ENCODE measurements at places on chromosomes 11 and 22. TPM values are rescaled to one million over a fixed set of nuclear protein-coding genes. Genes with fewer than 3 reads are reported as not detected.

Gene KRTAP5-8
- total RNA-seq: not detected

DNA sequence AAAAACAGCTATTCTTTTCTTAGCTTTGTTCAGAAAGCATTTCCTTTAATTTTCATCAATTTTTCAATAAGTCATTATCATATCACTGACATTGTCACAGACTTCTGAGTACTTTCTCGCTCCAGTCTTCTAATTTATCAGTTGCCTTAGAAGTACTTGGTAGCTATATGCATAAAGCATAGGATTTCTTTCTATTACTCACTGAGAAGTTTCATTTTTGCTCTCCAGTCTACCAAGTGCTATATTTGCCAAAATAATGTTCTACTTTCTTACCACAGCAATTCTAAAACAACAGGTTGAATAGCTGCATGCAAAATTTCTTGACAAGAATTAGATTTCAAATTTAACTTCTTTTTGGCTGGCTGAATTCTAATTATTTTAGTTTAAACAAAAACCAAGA, 116.3 kb downstream of the STK33 start:
- DNase-seq: no peak

DNA sequence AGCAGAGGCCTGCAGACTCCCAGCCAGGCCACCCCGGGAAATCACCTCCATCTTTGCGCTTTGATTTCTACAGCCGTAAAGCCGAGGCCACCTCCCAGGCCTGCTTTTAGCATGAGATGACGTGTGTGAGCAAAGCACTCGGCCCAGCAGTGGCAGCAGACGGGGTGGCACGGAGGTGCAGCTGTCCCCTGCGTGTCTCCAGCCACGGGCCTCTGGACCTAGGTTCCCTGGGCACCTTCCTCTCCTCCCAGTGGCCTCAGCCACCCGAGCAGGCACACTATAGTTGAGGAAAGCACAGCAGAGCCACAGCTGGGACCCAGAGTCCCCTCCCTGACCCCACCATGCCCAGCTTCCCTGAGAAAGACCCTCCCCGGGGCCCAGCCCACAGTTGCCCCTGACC, 15.9 kb downstream of the GNAZ start:
- DNase-seq: no peak

GRCh38 chr11:32215157-32215556, 124.3 kb downstream of the RCN1 start:
- DNase-seq: no peak
